ENCODE measurements at places on chromosomes 1 and 21. TPM values are rescaled to one million over a fixed set of nuclear protein-coding genes. Genes with fewer than 3 reads are reported as not detected.

GRCh38 chr1:173407846-173408245 is 69.3 kb upstream of the PRDX6 start:
- no peak for DNase-seq

- no peak for DNase-seq
Observed at GRCh38 chr1:216210081-216210480, 213.2 kb downstream of the USH2A start.

DNA sequence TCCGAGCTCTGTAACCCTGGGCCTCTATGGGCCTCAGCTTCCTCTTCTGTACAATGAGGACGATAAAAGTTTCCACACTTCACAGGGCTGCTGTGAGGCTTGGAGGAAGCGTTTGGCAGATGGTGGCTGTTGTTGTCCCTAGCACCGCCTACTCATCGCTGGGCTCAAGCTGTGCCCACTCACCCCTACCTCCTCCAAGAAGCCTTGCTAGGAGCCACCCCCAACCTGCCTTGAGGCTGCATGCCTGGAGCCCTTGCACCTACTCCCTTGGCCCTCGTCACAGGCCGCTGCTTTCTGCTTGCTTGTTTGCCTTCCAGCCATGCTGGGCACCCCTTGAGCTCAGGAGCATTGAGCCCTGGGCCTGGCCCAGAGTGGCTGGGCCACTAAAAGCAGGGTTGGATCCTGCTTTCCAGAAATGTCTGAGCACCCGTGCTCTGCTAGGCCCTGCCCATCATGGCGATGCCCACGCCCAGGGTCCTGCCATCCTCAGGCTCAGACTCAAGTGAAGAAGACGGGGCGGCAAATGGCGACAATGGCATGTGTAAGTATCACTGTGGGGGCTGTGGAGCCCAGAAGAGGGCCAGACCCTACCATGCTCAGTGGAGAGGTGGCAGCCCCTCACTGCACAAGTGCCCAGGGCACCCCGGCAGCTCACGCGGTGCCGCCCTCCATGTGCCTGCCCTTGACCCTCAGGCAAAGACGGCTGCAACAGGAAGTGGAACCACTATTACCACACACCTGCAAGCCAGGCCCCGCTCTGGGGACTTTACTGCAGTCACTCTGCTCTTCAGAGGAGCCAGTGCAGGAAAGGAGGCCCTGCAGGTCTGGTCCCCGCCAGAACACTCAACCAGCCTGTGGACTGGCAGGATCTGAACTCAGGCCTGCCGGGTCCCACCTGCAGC is 9.5 kb downstream of the SH3BGRL3 start:
- DNase-seq: no peak

DNA sequence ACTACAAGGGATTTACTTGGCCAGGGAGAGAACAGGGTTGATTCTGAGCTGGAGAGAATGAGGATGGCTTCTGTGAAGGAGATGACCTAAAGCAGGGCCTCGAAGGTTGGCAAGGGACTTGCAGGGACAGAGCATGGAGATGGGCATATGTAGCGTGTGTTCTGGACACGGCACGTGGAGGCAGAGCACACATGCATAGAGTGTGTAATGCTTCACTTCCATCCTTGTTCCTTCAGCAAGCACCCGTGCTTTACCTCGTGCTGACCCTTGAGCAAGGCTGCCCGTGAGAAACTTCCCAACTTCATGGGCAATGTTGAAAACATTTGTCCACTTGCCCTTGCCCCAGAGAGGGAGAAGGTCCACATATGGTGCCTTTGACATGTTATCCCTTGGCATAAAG is 33.1 kb downstream of the NFIA start:
- DNase-seq: no peak

Gene DYRK3
- total RNA-seq: 6.7 TPM

Gene AMY1A
- total RNA-seq: not detected
